RKO (cell line): ENCODE measurements at places on chromosomes 7 and 10.

GRCh38 chr10:132955479-132955878, 13.1 kb upstream of the CFAP46 start:
- DNase-seq: no peak

GRCh38 chr7:85184599-85185423, 2.0 kb downstream of the SEMA3D start:
- DNase-seq: no peak

DNA sequence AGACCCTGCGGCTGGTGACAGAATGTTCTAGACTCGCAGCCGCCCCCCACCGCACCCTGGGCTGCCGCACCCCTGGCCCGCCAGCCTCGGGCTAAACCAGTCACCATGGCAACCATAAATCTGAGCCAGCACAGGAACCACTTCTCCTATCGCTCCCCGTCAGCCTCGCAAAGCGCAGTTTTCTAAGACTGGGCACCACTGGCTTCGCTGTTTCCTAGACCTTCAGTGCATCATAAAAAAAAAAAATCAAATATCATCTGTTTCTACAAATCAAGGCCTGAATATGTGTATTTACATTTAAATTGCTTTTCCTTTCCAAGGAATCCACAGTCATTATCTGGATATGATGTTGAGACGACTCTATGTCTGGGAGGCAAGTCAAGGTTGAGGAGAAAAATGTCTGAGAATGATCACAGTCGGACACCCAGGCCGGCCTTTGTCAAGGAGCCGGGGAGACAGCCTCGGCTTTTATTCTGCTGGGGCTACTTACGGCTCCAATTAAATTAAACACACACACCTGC, 99.9 kb downstream of the PTPRN2 start:
- DNase-seq: no peak

DNA sequence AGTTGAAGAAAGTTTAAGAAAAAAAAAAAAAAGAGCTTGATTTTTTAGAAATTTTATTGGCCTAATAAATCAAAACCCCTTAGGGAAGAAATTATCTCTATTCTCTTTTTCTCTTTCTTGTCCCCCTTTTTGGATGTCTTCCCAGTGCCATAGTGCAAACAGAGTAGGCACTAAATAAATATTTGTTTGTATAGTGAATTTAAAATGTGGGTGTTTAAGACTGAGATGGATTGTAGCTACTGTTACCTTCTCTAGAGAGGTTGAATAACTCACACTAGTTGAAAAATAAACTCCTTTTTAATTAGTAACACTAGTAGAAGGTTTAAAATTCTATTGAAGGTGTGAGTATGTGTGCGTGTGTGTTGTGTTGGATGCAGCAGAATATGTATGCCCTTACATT, 783.8 kb downstream of the NXPH1 start:
- no peak for DNase-seq

DNA sequence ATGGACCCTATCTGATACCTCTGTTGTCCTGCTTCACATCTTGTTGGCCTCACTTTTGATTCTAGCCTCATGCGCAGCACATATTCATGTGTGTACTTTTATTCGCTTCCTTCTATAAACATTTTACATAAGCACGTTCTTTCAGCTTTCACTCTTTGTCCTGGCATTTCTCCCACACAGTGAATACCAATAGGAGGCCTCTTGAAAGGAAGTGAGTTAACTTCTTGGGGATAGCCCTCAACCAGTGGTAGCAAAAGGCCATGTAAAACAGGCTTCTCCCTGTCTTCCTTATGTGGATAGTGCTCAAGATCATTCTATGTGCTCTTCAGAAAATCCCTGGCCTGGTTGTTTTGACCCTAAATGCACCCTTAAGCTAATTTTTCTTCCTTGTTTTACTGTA, 633.9 kb upstream of the MBL2 start:
- no peak for DNase-seq

GRCh38 chr7:149765399-149766121, 7.8 kb downstream of the ZNF467 start:
- no peak for DNase-seq

- no peak for DNase-seq
These were observed 91.6 kb downstream of the WDR37 start for GRCh38 chr10:1147810-1148209.
